ENCODE measurements at places on chromosomes 3 and 15.

- DNase-seq: no peak
These were observed 33.0 kb downstream of the CCDC39 start for GRCh38 chr3:180646187-180646790.

- no peak for DNase-seq
These were observed 21.2 kb upstream of the BSN start for GRCh38 chr3:49533031-49533430.

DNA sequence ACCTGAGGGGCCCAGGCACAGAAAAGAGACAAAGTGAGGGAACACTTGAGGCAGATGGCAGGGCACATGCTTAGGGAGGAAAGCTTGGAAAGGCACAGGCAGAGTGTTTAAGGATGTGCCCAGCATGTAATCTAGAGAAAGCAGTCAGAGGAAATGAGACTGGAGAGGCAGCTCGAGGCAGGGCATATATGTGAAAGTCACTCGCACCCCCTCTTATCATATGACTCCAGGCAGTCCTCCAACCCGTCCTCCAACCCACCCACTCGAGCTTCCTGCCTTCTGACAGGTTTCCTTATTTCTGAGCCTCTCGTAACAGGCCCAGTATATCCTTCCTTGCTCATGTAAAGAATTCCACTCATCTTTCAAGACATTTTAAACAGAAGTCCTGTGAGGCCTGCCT, 294.0 kb downstream of the SOX2 start:
- DNase-seq: no peak

DNA sequence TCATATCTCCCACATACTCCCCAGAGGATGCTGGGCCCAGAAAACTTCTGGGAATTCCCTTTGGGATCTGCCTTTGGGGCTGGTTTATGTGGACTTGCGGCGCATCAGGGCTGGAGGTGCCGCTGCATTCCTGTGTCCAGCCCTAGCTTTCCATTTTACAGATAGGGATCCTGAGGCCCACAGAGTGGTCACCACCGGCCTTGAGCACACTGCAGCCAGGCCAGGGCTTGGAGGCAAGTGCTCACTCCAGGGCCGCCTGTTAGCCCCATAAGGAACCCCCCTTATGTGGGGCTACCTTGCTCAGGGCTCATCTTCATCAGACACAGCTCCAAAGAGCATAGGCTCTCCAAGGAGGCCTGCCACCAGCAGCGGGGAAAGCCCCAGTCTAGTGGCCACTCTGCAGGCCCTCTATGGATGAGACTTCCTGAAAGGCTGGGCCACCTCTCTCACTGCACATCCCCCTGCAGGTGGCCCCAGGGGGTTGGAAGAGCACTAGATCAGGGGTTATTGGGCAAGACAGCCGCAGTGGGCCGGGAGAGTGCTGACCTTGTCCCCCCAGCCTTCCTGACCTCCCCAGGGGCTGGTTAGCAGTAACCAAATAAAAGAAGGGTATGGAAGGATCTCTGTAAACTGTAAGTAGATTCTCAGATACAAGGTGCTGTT, 9.2 kb upstream of the ATP2B2 start:
- no peak for DNase-seq

DNA sequence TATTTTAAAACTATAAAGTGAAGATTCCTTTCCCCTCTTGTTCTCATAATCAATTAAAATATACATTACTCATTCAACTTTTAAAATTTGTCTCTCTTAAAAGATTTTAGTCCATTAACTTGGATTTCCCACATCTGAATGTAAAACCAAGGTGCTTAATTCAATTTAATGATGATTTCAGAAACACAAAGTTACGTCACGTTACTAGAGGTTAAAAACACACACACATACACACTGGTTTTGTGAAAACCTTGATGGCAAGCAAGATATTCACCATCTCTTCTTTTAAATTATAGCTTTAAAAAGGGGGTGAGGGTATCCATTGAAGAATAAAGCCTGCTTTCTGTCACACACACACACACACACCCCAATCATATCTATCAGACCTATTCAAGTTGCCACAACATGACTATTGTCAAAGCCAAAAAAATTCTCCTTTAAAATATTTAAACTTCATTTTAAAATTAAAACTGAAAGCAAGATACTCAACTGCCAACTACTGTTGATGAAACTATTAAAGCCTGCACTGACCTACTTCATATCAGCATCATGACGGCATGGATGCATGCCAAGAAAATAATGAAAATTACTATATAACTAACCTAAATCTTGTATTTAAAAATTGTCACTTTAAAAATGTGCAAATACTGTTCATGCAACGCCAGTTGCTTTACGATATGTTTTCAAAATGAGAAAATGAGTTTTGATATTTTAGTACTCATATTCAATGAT, 2.1 kb downstream of the RFX7 start:
- DNase-seq: no peak

- DNase-seq: no peak
These were observed 15.2 kb downstream of the RMDN3 start for GRCh38 chr15:40739854-40740253.

GRCh38 chr15:56208185-56208584, 35.5 kb downstream of the RFX7 start:
- no peak for DNase-seq

DNA sequence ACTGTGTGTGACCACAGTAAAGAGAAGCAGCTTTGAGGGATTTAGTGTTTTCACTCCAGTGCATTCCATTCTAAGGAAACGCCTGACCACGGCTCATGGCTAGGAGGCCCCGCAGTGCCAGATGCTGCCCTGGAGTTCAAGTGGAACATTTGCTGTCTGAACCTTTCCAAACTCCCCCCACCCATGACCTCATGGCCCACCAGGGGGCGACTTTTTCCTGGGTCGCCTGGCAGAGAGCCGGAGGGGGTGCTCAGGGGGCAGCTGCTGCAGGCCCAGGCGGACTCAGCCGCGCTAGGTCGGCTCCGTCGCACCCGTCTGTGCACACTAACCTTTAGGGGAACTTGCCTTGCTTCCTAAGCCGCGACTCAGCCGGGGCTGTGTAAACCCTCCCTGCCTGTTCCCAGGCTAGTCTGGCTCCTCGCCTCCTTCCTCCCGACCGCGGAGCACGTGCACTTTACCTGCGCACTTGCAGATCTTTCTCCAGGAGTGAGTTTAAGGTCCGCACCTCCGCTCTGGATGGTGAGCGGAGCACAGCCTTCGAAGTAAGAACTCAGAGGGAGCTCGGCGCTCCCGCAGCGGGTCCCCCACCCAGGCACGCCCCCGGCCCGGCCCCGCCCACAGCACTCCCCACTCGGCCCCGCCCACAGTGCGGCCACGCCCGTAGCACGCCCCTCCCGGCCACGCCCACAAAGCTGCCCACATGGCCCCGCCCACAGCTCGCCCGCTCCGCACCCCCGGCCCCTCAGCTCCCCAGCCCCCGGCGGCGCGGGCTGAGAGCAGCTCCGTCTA, at the start of gene OCA2:
OCA2 (minus strand) TSS at position 550 of the 789 bp plus-strand sequence. CDS start 17,441 bp downstream, outside the sequence.
- DNase-seq: peak; percentile 37

GRCh38 chr15:71250936-71251583, 135.8 kb downstream of the THSD4 start:
- DNase-seq: no peak

- DNase-seq: no peak
These were observed 401.7 kb upstream of the CDIN1 start for GRCh38 chr15:36177590-36178302.

DNA sequence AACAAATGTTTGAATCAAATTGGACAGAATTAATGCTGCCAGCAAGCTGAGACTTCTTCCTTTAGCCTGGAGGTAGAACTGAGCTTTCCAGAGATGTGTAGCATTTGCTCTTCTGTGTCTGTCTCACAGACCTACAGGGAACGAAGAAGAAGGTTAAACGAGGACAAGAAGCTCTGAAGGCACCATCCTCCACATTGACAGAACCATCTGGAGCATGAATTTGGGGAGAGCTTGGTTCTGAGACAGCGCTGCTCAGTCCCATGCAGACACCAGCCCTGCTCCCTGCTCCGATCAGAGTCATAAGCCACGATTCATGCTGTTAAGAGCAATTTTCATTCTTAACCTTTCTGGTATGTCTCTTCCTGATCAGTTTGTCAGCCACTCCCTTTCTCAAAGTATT, 7.7 kb upstream of the KY start:
- no peak for DNase-seq

GRCh38 chr15:60695713-60696522, 217.0 kb upstream of the ICE2 start:
- DNase-seq: no peak

DNA sequence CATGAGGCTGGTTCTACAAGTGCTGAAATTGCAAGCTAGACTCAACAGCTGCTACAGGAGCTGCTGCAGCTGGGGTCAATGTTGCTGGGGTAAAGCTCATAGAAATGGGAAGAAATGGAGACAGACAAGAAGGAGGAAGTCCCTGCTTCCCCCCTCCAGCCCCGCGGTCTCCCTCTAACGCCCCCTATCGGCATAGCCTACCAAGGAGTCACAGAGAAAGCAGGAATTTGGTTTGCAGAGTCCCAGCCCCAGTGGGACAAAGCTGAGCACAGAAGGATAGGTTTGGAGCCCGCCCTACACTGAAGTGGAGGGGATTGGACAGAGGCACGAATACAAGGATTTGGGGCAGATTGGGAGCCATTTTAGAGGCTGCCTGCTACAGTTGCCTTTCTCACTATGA, 176.9 kb upstream of the ANKRD28 start:
- DNase-seq: no peak

GRCh38 chr3:81152156-81152555, 609.3 kb downstream of the GBE1 start:
- DNase-seq: no peak

- no peak for DNase-seq
These were observed 92.6 kb upstream of the SNTN start for GRCh38 chr3:63559884-63560283.

- no peak for DNase-seq
These were observed 135.9 kb downstream of the FEZF2 start for GRCh38 chr3:62237286-62237948.

- DNase-seq: no peak
These were observed 150.6 kb downstream of the DUT start for GRCh38 chr15:48481802-48482201.

DNA sequence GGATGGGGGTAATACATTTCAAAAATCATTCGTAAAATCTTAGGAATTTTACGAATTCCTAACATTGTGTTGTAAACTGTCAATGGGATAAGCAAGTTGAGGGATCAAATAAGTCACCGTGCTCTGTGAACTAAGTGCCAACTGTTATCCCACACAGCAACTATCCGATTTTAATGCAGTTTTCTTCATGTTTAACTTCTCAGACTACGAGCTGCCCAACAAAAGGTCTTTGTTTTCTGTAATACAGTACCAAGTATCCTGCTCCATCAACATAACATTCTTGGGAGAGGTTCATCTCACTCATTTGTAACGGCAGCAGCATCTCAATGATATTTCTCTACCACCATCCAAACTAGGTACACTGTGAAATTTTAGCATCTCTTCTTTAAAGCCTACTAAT, 654.1 kb upstream of the LMCD1 start:
- no peak for DNase-seq

- DNase-seq: no peak
These were observed 57.7 kb downstream of the SLC12A8 start for GRCh38 chr3:125154800-125155269.

GRCh38 chr3:40913641-40914040, 285.7 kb upstream of the CTNNB1 start:
- no peak for DNase-seq

DNA sequence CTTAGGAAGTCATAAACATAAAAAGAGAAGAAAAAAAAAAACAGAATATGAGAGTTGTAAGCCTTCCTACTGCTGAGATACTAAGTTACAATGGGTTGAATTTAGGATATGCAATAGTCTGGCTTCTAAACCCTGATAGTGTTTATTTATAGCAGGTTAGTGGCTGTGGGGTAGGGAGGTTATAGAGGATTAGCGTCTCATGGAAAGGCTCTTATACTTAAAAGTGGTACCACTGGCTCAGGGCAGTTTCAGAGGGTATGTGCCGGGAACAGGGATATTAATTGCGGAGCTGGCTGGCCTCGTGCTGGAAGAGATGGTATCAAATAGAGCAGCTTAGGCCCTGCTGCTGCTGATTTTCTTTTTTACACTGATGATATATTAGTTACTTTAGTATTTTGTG, 60.8 kb downstream of the PFN2 start:
- DNase-seq: no peak

GRCh38 chr3:100438623-100438974, 37.3 kb downstream of the LNP1 start:
- no peak for DNase-seq

DNA sequence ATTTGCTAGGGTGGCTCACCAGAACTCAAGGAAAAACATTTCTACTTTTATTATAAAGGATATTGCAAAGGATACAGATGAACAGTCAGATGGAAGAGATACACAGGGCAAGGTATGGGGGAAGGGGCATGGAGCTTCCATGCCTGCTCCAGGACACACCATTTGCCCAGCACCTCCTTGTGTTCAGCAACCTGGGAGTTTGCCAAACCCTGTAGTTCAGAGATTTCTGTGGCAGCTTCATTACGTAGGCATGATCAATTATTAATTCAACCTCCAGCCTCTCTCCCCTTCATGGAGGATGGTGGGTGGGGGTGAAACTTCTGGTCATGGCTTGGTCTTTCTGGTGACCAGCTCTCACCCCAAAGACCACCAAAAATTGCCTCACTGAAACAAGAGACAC, 353.9 kb upstream of the THBS1 start:
- no peak for DNase-seq

- no peak for DNase-seq
These were observed 381.0 kb upstream of the RGMA start for GRCh38 chr15:93469994-93470393.

- DNase-seq: no peak
These were observed 551.1 kb upstream of the BCHE start for GRCh38 chr3:166388321-166388720.

GRCh38 chr3:63934041-63934866, 22.1 kb upstream of the SCAANT1 start:
- DNase-seq: no peak

DNA sequence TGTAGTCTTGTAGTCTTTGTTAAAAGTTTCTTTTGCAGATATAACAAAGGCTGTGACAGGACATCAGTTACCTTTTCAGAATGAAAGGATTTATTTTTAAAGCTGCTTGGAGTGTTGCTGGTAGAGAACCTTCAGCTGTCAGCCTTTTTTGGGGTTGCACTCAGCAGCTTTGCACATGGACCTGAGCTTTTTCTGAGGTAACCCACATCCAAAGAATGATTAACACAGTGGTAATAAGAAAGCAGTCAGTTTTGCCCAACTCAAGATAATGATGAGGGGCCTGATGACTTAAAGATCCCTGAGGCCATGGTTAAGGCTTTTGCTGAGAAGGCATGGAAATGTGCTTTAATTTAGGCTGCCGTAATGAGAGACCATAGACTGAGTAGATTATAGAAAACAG, 1042.7 kb downstream of the PLOD2 start:
- no peak for DNase-seq

GRCh38 chr15:45384700-45385099, 6.4 kb upstream of the GATM start:
- no peak for DNase-seq

Data from stimulated activated CD4-positive, alpha-beta T cell treated with anti-CD3 and anti-CD28 coated beads, TNF-alpha, amount 100 ng/mL, for 1 hour (primary cell).